Stromal cell of bone marrow (primary cell): ENCODE measurements at places on chromosomes 7 and 10.

- no peak for DNase-seq
Observed at GRCh38 chr10:14380746-14381145, 50.0 kb upstream of the FRMD4A start.

DNA sequence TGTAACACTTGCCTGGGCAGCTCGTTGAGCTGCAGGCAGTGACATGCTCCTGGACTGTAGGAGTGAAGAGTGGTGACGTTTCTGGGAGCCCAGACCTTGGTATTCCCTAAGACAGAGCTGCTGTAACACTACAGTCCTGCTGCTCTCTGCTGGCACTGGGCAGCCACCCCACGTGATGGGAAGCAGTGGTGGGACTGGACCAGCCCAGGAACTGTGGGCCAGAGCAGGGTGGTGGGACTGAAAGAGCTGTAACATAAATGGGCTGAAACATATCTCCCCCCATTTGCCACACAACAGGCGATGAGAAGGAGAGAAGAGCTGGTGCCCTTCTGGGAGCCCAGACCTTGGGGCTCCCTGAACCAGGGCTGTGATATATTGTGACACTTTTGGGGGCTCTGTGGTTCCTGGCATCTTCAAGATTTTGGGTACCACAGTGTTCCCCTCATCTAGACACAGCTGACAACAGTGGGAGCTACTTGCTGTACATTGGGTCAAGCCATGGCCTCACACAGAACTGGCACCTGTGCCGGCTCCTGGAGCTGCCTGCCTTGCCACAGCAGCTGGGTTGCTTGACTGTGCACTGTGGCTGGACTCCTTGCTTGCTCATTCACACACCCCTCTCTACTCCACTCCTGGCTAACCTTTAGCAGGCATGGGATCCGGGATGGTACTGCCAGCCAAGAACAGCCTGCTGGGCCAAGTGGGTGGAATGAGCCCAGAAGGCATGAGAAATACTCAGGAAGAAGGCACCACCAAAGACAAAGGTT, 161.3 kb upstream of the PCDH15 start:
- DNase-seq = no peak

DNA sequence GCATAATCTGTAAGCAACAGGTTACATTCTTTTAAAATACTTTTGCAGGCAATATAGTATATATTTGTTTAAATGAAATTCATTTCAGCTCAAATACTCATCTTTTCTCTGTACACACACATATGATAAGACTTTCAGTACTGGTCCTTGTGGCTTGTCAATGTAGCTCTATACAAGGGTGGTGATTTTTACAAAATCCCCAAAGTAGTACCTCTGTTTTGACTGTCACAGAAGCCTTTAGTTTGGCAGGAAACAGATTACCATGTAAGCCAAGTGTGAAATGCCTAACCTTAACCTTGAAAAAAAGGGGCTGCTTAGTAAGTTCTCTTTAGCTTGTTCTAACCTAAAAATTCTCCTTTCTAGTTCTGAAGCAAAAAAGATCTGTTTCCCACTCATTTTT, 87.9 kb downstream of the KCND2 start:
- DNase-seq = no peak

- DNase-seq = no peak
Observed at GRCh38 chr7:134806197-134806596, 26.8 kb downstream of the CALD1 start.
